Stimulated activated CD4-positive, alpha-beta T cell treated with anti-CD3 and anti-CD28 coated beads, Interleukin-15, amount 100 ng/mL, for 1 hour (primary cell): ENCODE measurements at places on chromosomes 2 and 18.
A peak's percentile ranks its signal among the peaks of the same experiment; 100 is the strongest.

GRCh38 chr2:229586746-229587705 lies 127.3 kb downstream of the DNER start:
- DNase-seq, result no peak

DNA sequence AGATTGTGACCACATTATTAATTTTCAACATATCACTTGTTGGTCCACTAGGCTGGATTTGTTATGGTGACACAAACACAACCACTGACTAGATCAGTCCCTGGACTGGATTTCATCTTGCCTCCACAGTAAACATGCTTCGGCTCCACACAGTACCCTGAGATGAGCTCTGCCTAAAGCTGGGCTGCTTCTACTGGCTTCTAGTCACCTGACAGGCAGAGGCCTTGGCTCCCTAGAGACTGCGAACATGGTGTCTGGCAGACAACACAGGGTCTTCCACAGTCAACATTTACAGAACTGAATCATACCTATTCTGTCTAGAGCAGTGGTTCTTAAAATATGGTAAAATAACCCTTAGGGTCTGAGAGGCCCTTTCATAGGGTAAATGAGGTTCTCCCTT lies 69.2 kb downstream of the RIT2 start:
- DNase-seq, result no peak

DNA sequence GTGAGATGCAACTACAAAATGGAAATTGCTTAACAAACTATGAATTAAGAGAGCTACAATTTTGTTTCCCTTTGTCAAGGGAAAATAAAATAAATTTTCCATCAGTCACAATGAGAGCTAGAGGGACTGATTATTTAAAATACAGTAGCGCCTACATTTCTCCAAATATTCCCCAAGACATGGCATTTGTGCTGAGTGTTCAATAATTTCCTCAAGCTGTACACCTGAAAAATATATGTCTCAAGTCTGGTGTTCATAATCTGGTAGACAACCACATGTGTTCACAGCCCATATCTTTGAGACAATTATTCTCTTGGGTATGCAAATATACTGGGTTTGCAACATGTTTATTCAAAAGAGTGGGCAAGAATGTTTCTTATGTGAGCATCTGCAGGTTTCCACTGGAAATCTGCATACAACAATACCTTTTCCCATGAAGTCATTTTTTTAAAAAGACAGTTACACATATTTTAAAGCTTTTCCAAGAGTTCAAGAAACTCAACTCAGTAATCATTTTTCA lies 240.1 kb upstream of the VRK2 start:
- DNase-seq, result no peak

GRCh38 chr2:184597571-184597991 lies 748 bp upstream of the ZNF804A start:
- DNase-seq, result no peak

GRCh38 chr2:2172516-2172915 lies 158.6 kb downstream of the MYT1L start:
- no peak for DNase-seq

DNA sequence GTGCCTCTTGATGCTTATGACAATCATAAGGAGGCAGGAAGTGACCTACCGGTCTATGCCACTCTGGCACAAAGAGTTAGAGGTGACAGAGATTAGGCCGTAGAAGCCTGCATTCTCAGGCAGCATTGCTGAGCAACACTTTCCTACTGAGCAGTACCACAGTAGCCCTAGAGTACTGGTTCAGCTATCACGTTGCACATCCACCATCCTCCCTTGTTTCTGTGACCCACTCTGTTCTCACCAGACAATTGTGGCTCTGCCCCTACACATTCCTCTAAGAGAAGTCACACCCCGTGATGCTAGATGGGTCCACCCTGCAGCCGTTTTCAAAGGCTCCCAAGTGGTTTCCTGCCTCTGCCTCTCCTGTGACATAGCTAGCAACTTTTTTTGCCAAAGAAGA lies 22.6 kb upstream of the SUCLG1 start:
- DNase-seq, result no peak

DNA sequence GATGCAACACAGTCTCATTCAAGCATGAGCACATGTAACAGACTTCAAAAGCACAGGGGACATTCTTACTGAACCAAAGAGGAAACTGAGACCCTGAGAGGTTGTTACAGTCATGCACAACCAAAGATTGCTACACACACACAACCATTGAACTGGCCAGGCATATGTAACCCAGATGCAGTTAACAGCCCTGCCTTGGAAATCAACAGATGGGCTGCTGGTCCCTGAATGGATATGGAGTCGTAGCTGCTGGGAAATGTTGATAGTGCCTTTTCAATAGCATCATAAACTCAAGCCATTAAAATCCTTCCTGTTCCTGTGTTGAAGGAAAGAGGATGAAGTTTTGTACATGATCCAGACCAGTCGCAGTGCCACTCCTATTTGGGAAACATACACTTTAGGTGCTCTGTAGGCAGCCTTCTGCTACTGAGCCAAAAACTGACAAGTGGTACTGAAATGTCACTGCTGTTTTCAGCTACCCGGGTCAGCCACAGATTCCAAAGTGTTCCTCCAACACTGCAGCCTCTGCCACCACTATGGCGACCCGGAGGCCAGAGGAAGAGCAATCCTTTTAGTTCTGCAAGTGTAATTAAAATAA lies 143.9 kb downstream of the CCBE1 start:
- DNase-seq, result no peak

DNA sequence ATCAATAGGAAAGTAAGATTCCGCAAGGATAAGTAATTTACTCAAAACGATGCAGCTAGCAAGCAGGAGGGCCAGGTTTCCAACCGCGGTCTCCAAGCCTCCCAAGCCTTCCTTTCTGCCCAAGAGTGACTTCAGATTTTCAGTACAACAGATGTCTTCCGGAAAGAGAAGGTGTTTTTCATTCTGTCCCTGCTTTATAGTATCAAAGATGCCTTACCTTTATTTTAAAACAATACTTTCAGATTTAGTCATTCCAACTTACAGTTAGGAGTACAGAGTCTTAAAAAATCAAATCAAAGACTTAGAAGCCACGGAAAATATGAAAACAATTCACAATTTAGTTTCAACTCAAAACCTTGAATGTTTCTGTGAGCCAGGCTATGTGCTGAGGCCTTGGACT lies 43.6 kb downstream of the CYB5A start:
- DNase-seq, result no peak

DNA sequence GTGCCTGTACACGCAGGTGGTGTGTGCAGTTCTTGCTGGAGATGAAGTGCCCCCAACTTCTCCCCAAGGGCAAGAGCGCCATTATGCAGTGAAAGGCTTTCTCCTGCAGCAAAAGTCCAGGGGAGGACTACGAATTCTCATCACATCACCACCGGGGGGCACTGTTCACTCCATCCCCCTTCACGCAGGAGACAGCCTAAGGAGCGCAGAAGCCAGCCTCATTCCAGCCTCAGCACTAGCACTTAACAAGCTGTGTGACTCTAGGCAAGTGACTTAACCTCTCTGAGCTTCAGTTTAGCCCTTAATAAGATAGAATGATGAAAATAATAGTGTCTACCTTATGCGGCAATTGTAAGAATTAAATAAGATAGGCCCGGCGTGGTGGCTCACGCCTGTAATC lies 32.3 kb downstream of the DNMT3A start:
- DNase-seq, result peak; percentile 55

DNA sequence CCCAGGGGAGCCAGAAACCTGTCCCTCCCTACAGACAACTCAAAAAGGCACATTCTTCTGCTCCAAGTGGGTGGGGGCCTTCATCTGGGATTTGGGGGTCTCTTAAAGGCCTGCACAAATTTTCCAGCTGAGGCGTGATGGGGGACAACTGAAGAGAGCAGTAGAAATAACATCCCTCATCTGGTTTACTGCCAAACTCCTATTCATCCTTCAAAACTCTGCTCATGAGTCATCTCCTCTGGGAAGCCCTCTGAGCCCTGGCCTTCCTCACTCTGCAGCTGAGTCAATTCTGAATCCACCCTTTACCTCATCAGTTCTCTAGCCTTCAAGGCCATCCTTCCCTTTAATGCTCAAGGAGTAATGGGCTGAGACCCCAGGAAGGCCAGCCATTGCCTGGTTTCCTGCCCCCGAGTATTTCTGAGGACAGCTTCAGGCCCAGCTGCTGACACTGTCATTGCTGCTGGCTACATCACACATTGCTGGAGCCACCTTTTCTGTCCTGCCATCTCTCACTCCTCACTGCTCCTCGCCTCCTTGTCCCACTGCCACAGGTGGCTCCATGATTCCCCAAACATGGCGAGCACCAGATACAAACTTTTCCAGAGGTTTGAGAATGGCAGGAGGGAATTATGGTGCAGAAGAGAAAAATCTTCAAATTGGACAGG lies 32.2 kb upstream of the GLI2 start:
- no peak for DNase-seq

- DNase-seq, result peak; percentile 28
Measured at GRCh38 chr2:206274434-206275311, at the start of gene ZDBF2. ZDBF2 (plus strand) TSS chr2:206274663; CDS start chr2:206281850, 7,187 bp downstream.

GRCh38 chr2:204604061-204604460 lies 58.8 kb downstream of the PARD3B start:
- DNase-seq, result no peak

- no peak for DNase-seq
Measured at GRCh38 chr2:191188550-191189093, 37.8 kb upstream of the STAT4 start.

DNA sequence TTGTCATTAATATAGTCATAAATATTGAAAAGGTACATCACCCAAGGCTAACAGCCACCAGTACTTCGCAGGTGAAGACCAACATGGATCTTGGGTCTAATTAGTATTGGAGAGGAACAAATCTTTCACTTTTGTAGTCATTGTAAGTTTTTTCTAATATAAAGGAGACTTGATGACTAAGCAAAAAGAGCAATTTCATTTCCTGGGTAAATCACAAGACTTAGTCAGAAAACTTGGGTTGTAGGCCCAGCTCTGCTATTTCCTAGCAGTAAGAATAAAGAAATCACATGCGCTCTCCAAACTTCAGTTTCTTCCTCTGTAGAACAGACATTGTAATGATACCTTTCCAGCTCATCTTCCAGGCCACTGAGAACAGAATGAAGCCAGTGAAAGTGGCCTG lies 40.9 kb downstream of the NRP2 start:
- no peak for DNase-seq

DNA sequence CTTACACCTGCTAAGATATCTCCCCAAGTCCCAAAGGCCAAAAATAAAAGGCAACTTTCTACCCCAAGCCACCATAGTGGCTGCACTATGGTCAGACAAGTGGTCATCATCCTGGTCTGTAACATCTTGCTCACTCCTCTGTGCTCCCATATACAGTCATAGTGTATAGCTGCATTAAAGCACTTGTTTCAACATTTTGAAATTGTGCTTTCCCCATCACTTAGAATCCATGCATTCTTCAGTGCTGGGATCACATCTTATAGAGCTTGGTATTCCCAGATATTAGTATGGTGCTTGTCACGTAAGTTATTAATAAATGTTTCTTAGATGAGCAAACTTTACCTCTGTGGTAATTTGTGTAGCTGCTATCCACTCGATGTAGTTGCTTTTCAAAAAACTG lies 40.4 kb upstream of the CDC42EP3 start:
- DNase-seq, result no peak

DNA sequence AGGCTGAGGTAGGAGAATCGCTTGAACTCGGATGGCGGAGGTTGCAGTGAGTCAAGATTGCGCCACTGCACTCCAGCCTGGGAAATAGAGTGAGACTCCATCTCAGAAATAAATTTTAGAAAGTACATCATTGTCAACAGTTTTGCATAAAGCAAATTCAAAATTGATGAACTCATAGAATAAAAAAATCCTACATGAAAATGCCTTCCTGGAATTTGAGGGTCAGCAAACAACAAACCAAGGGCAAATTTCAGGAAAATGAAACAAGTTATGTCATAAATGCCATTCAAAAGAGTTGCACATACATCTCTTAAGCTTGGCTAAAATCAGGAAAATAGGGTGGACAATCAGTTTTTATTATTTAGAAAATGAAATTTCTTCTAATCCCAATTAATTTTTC lies 45.1 kb downstream of the COL5A2 start:
- no peak for DNase-seq

- DNase-seq, result no peak
Measured at GRCh38 chr2:58764338-58765104, 523.4 kb upstream of the FANCL start.

- DNase-seq, result no peak
Measured at GRCh38 chr2:176683618-176684111, 414.4 kb downstream of the MTX2 start.

GRCh38 chr2:27622921-27623384 lies 5.9 kb downstream of the CCDC121 start:
- DNase-seq, result no peak

- DNase-seq, result no peak
Measured at GRCh38 chr2:101238930-101239759, 13.5 kb upstream of the CNOT11 start.

DNA sequence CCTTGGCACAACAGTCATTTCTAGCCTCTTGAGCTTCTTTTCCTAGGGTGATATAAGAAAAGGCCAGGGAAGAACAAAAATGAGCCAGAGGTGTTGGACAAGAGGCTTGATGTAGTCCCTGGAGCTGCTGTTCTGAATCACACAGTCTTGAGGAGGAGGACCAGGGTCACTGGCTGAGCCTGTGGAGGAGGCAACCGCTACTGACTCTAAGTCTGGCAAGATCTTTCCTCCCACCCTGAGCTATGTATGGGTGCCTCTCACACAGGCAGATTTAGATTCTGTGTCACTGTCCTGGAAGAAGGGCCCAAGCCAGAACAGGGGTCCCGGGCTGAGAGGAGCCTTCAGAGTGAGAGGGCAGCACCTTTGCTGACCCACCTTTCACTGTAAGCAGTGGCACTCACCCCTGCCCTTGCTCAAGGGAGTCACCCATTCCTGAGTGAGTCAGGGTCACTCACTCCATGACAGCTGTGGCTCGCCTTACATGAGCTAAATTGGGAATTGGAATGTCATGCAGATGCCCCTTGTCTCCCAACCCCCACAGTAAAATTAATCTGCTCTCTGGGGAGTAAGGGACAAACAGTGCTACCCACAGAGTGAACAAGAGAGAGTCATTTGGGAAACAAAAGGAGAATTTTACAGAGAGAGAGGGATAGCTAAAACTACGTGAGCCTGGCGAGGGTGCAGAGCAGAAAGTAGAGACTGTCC lies at the start of gene TRIM54:
TRIM54 (plus strand) TSS at position 575 of the 705 bp plus-strand sequence. CDS start 303 bp downstream, outside the sequence.
- DNase-seq, result no peak

GRCh38 chr2:136527560-136527959 lies 237.8 kb upstream of the THSD7B start:
- no peak for DNase-seq

DNA sequence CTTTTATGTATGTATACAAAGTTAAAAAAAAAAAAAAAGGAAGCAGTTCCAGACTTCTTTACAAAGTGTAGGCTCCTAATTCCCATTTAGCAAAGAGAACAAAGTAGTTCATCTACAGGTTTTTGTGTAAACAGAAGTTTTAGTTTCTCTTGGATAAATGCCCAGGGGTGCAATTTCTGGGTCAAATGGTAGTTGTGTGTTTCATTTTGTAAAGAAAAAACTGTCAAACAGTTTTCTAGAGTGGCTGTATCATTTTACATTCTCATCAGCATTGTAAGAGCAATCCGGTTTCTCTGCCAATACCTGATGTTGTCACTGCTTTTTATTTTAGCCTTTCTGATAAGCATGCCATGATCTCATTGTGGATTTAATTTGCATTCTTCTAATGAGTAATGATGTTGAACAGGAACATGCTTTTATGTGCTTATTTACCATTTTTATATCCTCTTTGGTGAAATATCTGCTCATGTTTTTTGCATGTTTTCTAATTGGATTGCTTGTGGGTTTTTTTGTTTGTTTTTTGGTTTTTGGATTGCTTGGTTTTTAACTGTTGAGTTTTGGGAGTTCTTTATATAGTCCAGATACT lies 16.6 kb upstream of the PSME4 start:
- no peak for DNase-seq
